ENCODE measurements at places on chromosomes 1 and 21. TPM values are rescaled to one million over a fixed set of nuclear protein-coding genes. Genes with fewer than 3 reads are reported as not detected.
A peak's percentile ranks its signal among the peaks of the same experiment; 100 is the strongest.

NPPA gene
- not detected for total RNA-seq

MRPS21 gene
- total RNA-seq: 63.0 TPM

C1orf94 gene
- total RNA-seq: not detected

GRCh38 chr1:116940814-116941599, 31.3 kb downstream of the PTGFRN start:
- DNase-seq: no peak

DNA sequence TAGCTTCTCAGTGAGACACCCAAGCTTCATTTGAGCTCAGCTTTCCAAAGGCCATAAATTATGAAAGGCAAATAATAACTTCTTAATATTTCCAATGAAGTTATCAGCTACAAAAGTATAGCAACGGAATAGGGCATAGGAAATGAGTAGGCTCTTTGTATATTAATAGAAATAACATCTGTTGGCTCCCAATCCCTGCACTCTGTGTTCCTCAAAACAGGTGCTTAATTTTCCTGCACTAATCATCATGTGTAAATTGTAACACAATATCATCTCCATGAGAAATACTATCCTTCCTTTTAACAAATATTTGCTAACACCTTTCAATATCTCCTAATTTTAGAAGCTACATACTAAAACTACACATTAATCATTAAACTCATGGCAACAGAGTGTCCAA, 19.2 kb upstream of the IFI44L start:
- DNase-seq: no peak

GRCh38 chr1:218392780-218393179, 47.6 kb downstream of the TGFB2 start:
- no peak for DNase-seq

OR2T35 gene
- not detected for total RNA-seq

DNA sequence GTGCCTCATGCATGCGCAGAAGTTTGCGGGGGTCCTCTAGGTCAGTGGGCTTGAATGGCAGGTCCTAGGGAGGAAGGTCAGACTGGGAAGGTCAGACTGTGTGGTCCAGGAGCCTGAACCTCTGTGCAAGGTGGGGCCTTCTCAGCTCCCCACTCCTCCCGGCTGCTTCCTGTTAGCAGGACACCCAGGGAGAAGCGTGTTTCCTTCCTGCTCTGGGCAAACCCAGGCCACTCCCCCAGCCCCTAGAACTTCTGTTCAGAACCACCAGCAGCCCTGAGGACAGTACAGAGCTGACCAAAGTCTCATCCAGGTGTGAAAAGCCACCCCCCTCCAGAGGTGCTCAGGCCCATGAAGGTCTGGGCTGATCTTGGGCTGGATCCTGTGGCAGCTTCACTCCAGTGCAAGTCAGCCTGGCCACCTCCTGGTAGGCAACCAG, 29.9 kb downstream of the NAV1 start:
- DNase-seq: no peak

TRAF5 gene
- 27.8 TPM for total RNA-seq

GRCh38 chr1:47024141-47024801, 802 bp downstream of the CYP4X1 start:
- no peak for DNase-seq

GRCh38 chr21:15928686-15929425, 199.1 kb downstream of the USP25 start:
- no peak for DNase-seq

DNA sequence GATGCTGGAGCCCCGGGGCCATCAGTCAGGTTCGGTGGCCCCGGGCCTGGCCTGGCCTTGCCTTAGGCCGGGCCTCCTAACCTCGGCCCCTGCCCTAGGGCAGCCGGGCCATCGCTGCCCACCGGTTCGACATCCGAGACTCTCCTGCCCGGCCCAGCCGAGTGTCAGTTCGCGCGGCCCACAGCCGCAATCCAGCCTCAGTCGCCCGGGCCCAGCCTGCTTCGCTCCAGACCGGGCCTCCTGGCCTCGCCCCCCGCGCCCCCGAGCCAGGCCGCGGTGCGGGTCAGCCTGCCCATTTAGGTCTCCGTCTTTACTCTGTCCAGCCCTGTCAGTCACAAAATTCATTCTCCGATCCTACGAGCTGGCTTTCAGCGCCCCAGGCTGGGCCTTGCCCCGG, 777 bp downstream of the LRRC41 start:
- DNase-seq: peak; percentile 64

- no peak for DNase-seq
Observed at GRCh38 chr1:244876228-244876910, 12.0 kb upstream of the HNRNPU start.

DNA sequence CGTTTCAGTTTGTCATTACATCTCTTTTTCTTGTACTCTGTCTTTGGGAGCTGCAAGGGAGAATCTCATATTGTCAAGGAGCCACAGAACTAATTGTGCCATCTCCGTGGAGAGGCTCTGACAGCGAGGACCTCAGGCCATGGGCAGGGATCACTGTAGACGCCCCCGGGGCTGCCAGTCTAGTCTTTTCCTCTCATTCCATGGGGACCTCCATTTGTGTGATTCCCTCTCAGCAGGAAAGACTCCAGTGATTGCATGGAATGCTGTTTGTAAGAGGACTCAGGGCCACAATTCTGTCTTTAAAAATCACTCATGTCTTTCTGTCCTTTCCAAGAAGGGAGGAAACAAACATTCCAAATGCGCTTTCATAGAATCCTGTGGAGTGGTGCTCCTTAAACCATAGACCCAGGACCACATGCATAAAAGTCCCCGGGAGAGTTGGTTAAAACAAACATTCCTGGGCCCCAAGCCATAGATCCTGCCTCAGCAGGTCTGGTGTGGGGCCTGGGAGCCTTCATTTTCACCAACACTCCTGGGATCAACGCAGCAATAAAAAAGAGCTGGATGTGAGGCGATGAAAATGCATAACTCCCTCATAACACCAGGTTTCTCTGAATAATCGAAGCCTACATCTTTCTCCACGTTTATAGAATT, 104.5 kb downstream of the ZP4 start:
- no peak for DNase-seq

- DNase-seq: no peak
Observed at GRCh38 chr1:208581667-208582066, 337.5 kb upstream of the PLXNA2 start.

F13B gene
- total RNA-seq: not detected

DNA sequence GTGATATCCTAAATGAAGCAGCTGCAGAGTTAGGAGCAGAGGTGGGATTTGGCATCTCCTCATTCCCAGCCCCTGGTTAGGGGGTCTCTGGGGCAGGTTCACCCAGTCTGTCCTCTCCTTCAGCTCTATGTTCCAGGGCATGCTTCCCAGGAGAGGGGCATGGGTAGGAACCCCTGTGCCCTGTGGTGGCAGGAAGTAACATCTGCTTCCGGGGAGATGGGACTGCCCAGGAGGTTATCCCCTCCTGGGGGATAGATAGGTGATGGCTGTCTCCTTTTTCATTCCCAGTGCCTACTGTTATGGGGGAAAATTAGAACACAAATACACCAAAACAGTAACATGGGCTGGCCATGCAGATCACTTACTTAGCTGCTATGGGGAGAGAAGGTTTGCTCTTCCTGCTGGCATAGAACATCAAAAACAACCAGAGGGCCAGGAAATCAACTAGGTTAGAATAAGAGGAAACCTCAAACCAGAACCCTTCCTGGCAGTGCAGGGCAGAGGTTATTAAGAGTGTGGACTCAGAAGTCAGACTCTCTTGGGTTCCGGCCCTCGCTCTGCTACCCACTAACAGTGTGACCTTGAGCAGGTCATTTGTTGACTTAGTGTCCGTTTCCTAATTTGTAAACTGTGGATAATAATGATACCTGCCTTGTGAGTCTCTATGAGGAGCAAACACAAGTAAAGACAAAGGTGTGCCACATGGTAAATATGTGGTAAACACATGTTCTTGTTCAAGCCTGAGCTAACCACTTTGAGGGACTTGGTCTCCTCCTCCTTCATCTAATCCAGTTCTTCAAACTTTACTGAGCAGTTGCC, 157.8 kb upstream of the JUN start:
- no peak for DNase-seq

DNA sequence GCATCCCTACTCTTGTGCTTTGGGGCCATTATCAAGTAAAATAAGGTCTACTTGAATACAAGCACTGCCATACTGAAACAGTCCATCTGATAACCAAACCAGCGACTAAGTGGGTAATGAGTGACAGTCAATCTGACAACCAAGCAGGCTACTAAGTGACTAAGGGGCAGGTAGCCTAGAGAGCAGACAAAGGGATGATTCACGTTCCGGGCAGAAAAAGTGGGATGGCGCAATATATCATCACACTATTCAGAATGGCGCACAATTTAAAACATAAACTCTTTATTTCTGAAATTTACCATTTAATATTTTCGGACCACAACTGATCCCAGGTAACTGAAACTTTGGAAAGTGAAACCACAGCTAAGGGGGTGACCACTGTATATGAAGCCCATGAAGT, 17.7 kb downstream of the NGF start:
- DNase-seq: no peak

GRCh38 chr1:245475961-245476516, 321.3 kb downstream of the KIF26B start:
- DNase-seq: no peak

DNA sequence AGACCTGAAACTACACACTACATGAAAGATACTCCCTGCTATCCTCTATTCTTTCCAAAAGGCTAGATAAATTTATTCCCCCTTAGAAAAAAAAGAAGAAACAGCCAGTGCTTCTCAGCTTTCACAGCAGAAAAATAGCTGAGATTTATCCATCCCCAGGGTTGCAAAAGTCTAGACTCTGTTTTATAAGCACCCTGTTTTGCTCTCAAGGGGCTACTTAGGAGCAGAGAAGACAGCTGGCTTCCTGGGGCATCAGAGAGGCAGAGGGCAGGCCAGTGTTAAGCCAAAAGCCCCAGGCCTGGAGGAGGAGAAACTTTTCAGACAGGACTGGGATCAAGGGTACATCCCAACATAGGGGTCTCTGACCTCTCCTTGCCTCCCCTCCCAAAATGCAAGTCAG, 3.9 kb downstream of the LAMB3 start:
- DNase-seq: no peak

- DNase-seq: no peak
Observed at GRCh38 chr1:159786966-159787365, 6.2 kb downstream of the DUSP23 start.

Measured in natural killer cell treated with Interleukin-12 subunit alpha and Interleukin-12 subunit beta and Interleukin-15 and Interleukin-18, amount 100 ng/mL, for 72 hours (primary cell).